ENCODE measurements at places on chromosomes 7 and 10.

GRCh38 chr10:9449530-9449929 lies 1395.0 kb downstream of the GATA3 start:
- DNase-seq, result no peak

DNA sequence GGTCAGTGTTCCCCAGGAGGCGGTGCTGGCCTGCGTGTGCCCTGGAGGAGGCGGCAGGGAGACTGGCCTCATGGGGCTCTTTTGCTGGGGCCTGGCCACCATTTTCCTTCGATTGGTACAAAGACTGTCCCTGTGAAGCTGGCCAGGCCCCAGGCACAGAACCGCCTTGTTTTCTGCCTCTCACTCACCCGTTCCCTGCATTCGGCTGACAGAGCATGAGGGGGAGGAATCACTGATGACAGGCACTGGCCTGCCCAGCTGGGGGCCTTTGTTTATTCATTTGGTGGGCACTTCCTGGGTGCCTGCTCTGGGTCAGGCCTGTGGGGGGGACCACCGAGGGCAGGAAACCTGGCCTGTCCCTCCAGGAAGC lies 139.2 kb downstream of the FAM53B start:
- no peak for DNase-seq

GRCh38 chr10:80493522-80494051 lies 39.5 kb downstream of the TSPAN14 start:
- DNase-seq, result no peak

- DNase-seq, result no peak
Observed at GRCh38 chr7:158473221-158473620, 114.4 kb downstream of the PTPRN2 start.

DNA sequence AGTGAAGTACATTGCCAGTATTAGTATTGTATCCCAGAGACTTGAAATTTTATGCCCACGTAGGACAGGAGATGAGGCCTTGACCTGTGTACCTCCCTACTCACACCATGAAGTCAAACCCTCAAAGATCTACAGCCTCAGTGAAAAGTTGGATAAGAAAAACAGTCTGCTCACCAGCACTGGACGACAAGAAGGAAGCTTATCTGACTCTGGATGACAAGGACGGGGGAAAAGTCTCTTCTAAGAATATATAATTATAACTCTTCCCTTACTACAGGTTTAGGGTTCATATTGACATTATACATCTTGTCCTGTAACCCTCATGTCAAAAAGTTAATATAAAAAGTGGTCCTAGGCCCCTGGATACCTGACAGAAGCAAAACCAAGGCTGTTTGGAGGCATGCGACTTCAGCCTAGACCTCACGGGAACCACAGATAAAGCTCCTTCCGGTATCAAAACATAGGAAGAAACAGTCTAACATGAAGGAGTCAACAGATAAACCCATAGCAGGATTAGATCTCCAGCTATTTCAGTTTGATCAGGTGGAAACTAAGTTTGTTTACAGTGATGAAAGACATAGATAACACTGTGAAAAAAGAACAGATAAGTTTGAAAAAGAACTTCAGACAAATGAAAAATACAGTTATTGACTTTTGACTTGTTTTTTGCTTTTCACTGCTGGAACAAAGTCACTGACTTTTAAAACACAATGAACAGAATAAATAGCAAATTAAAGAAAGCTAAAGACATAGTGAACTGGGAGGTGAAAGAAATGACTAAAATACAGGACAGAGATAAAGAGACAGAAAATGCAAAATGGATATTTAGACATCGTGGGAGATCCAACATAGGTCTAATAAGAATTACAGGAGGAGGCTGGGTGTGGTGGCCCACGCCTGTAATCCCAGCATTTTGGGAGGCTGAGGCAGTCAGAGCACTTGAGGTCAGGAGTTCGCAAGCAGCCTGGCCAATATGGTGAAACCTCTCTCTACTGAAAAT lies 145.9 kb downstream of the PHTF2 start:
- no peak for DNase-seq

GRCh38 chr7:130486954-130487436 lies 4.9 kb upstream of the MEST start:
- no peak for DNase-seq

GRCh38 chr10:114575417-114576131 lies 82.5 kb downstream of the ABLIM1 start:
- DNase-seq, result no peak

GRCh38 chr10:30705101-30705624 lies 75.6 kb upstream of the LYZL2 start:
- DNase-seq, result no peak

DNA sequence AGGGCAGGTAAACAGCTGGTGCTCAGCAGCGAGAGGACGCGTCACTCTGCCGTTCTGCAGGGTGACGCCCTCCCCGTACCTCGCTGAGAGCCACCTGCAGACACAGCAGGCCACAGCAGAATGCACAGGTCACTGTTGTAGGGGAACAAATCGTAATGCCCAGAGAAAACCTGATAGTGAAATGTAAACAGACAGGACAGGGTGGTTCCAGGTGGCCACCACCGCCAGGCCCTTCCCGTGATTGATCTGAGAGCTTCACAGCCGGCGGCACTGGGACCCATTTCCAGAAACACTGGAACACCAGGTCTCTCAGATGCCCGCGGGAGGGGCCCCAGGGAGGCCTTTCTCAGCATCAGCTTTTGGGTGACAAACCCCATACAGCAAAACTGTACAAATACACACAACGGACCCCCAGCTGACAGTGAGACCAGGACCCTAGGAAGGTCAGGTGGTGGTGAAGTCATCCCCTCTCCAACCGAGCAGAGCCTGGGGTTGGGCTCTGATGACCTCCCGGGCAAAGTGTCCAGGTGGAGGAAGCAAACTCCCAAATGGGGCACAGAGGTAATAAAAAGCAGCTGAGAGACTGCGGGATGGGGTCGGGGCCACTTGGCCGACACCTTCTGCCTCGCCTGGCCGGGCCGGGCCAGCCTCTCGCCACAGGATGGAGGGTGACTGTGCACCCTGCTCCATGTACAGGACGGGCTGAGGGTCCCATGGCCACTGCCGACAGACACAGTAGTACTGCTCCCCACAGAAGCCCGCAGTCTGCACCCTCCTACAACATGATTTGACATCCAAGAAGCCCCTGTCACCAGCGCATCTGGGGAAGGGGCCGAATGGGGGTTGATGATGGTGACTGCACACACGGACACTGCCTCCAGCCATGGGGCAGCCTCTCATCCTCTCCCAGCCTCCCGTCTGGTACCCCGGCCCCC lies 4.6 kb downstream of the BHLHA15 start:
- no peak for DNase-seq

DNA sequence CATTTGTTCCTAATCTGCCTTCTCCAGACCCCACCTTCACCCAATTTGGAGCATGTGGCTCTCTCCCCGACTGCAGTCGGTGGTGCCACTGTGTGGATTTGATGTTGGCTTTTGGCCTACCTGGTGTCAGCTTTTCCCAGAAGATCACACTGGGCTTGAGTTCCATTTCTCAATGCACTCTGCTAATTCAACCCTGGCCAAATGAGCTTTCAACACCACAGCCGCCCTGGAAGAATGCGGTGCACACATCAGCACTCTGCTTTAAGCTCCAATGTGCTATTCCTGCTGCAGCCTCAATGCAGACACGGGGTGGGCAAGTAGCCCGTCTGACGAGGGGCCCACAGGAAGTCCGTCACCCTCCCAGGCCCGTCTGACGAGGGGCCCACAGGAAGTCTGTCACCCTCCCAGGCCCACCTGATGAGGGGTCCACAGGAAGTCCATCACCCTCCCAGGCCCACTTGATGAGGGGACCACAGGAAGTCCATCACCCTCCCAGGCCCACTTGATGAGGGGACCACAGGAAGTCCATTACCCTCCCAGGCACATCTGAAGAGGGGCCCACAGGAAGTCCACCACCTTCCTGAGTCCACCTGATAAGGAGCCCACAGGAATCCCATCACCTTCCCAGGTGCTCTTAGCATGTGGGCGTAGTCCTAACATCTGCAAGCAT lies 64.4 kb downstream of the ASB13 start:
- no peak for DNase-seq

DNA sequence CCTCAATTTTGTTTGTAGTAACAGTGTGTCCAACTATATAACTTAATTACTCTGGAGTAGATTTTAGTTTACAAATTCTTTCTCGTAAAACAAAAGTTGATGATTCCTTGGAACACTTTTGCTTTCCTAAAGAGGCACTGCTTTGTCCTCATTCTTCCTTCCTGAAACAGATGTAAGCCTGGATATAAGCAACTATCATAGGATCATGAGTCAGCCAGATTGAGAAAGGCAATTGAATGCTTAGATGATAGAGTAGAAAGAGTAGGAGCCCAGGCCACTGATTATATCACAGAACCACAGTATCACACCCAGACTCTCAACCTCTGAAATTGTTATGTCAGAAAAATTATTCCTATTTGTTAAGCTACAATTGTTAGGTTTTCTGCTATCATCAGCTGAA lies 69.9 kb downstream of the TMEM106B start:
- DNase-seq, result no peak

- DNase-seq, result peak; percentile 92
Observed at GRCh38 chr10:35875016-35875676, 233.1 kb upstream of the FZD8 start.

GRCh38 chr7:134347567-134347966 lies 30.8 kb upstream of the SLC35B4 start:
- no peak for DNase-seq

GRCh38 chr10:60910543-60910942 lies 33.4 kb downstream of the RHOBTB1 start:
- DNase-seq, result no peak

GRCh38 chr10:95505641-95506040 lies 55.5 kb downstream of the SORBS1 start:
- no peak for DNase-seq

GRCh38 chr7:96233528-96234154 lies 88.3 kb downstream of the SLC25A13 start:
- no peak for DNase-seq

DNA sequence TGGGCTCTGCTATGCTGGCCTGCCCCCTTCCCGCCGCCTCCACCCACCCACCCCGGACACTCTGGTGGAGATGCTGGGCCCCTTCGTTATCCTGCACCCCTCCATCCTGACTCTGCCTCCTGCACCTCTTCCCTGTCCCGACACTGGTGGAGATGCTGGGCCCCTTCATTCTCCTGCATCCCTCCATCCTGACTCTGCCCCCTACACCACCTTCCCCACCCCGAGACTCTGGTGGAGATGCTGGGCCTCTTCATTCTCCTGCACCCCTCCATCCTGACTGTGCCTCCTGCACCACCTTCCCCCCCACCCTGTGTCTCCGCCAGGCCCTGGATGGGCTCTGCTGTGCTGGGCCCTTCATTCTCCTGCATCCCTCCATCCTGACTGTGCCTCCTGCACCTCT lies 15.0 kb downstream of the IDI2 start:
- DNase-seq, result no peak

DNA sequence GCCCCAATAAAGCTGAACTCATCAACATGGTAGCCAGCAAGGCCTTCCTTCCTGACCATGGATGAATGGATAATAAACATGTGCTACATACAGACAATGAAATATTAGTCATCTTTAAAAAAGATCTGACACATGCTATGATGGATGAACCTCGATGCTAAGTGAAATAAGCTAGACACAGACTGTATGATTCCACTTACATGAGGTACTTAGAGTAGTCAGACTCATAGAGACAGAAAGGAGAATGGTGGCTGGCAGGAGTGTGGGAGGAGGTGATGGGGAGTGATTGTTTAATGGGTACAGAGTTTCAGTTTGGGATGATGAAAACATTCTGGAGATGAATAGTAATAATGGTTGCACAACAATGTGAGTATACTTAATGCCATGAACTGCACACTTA lies 114.1 kb upstream of the SORCS3 start:
- DNase-seq, result no peak

GRCh38 chr10:46558392-46559185 lies 2.1 kb upstream of the GPRIN2 start:
- DNase-seq, result peak; percentile 57

DNA sequence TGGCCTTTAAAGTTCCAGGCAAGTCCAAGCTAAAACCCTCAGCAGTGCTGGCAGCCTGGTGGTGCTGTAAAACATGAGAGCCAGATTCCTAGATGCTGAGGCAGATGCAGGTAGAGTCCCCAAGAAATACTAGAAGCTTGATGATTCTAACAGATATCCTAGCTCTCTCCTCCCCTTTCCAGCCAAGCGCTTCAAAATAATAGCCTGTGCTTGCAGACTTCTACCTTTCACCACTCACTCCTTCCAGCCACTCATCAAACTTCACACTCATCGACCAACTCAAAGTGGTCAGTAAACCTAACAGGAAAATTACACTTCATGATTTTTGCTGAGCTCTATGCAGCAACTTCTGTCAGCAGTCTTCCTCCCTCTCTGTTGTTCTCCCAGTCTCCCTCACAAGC lies 50.2 kb downstream of the LMBR1 start:
- DNase-seq, result peak; percentile 62

GRCh38 chr10:132967540-132967939 lies 25.2 kb upstream of the CFAP46 start:
- DNase-seq, result no peak

DNA sequence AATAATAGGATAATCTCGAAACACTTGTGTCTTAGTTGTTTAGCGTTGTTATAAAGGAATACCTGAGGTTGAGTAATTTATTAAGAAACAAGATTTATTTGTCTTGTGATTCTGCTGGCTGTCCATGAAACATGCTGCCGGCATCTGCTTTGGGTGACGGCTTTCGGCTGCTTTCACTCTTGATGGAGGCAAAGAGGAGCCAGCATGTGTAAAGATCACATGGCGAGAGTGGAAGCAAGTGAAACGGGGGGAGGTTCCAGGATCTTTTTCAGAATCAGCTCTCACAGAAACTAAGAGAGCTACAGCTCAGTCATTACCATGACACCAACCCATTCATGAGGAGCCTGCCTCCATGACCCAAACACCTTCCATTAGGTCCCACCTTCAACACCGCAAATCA lies 402.8 kb downstream of the CDC14C start:
- DNase-seq, result no peak

- peak; percentile 27 for DNase-seq
Observed at GRCh38 chr10:129758207-129759021, 205.7 kb downstream of the EBF3 start.

- DNase-seq, result no peak
Observed at GRCh38 chr10:5751601-5752253, 61.5 kb downstream of the GDI2 start.

DNA sequence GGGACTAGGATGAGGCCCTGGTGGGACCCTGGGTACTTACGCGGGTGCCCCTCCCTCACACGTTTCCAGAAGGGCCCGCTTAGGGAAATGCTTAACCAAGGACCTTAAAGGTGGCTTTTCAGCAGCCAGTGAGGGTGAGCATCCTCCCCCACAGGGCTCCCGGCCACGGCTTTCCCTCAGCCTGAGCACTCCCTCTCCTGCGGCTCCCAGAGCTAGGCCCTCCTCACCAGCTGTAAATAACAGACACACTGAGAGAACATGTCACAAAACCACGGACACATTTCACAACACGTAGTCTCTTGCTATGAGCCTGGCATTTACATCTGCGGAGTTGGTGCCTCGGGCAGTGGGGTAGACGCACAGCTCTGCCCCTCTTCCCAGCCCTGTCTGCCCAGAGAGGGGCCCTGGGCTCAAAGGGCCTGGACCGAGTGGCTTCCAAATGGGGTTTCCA lies 25.2 kb downstream of the GRID1 start:
- DNase-seq, result no peak

Data from islet precursor cell (in vitro differentiated cells).